ENCODE measurements at places on chromosomes 2 and 18. TPM values are rescaled to one million over a fixed set of nuclear protein-coding genes. Genes with fewer than 3 reads are reported as not detected.

DSEL gene
- 0.61 TPM for polyA plus RNA-seq

DNA sequence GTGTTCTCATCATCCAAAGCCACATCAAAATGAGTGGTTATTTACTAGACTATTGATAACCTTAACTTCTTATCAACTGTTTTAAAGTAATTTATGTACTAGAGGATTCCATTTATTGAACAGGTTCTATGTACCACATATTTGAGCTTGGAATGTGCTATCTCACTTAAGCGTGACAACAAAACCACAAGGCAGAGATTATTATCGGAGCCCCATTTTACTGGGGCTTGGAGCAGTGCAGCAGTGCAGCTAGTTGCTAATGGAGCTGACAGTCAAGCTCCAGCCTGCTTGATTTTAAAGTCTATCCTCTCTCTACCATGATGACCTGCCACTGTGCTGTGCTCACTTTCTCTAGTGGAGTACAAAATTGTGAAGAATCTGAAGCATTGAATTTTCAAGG, 24.6 kb downstream of the GCG start:
- no peak for DNase-seq

HPCAL1 gene
- 114 TPM for polyA plus RNA-seq

DNA sequence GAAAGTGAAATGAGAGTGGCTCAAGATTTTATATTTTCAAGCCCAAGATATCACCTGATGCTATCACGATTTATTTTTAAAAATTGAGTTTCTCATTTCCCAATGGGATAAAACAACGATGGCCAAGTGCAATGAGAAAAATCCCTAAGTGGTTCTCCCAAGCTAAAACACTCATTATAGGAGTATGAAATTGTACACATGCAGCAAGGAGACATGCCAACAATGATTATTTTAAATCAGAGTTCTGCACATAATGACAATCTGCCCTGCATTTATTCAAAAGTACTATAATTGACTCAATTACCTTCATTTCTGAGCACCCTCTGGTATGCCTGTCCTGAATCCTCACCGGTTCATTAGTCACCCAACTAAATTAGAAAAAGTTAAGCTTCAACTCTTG, 12.7 kb downstream of the CYTIP start:
- DNase-seq: no peak

LCT gene
- not detected for polyA plus RNA-seq

ALK gene
- polyA plus RNA-seq: not detected

DNA sequence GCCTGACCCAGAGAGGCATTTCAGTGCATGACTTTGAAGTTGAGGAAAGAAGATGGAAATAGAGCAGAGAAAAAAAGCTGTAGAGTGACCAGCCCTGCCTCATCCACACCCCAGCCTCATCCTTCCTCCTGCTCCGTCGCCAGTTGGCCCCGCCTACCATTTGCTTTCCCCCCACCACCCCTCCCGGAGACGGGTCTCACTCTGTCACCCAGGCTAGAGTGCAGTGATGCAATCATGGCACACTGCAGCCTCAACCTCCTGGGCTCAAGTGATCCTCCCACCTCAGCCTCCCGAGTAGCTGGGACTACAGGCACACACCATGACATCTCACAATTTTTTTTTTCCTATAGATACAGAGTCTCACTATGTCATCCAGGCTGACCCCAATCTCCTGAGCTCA, 200.8 kb downstream of the EPHA4 start:
- no peak for DNase-seq

ZNF804A gene
- polyA plus RNA-seq: 0.05 TPM

DNA sequence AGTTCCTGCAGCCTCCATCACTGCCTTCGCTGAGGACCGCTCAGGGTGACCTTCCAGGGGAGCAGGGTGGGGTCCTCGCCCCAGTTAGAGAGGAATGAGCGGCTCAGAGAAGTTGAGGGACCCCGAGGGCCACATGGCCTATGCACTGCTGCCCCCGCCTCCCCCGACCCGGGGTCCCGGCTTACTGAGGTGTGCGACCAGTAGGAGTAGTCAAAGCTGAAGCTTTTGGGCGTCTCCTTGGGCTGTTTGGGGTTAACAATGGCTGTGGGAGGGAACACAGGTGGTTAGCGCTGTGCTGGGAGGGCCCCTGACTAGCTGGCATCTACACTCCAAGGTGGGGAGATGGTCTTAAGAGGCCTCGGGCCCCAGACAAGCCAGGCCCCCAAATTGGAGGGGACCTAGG, 31.0 kb downstream of the KIF1A start:
- no peak for DNase-seq

- no peak for DNase-seq
These were observed 1.5 kb upstream of the BUB1 start for GRCh38 chr2:110679337-110679707.

DNA sequence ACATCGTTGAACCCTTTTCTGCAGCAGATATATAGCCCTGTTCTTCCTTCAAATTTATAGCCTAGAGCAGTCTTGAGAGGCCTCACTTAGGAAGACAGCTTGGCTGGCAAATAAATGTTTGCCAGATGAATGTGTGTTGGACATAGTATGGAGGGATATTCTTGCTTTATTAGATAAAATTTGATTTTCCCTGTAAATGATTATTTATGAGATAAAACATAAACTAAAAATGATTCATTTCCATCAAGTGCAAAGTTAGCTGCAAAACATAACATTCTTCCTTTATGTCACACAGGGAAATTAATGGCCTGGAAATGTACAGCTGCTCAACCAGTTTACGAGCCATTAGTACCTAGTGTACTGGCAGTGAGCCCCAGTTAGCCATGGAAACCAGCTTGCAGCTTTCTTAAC, 82.5 kb downstream of the LIMS1 start:
- DNase-seq: no peak

GRCh38 chr2:104812286-104812685, 41.6 kb upstream of the POU3F3 start:
- no peak for DNase-seq

KCNS3 gene
- not detected for polyA plus RNA-seq

RPL31 gene
- polyA plus RNA-seq: 6,581 TPM

- no peak for DNase-seq
These were observed 86.7 kb upstream of the MAP4K4 start for GRCh38 chr2:101610750-101611315.

DNA sequence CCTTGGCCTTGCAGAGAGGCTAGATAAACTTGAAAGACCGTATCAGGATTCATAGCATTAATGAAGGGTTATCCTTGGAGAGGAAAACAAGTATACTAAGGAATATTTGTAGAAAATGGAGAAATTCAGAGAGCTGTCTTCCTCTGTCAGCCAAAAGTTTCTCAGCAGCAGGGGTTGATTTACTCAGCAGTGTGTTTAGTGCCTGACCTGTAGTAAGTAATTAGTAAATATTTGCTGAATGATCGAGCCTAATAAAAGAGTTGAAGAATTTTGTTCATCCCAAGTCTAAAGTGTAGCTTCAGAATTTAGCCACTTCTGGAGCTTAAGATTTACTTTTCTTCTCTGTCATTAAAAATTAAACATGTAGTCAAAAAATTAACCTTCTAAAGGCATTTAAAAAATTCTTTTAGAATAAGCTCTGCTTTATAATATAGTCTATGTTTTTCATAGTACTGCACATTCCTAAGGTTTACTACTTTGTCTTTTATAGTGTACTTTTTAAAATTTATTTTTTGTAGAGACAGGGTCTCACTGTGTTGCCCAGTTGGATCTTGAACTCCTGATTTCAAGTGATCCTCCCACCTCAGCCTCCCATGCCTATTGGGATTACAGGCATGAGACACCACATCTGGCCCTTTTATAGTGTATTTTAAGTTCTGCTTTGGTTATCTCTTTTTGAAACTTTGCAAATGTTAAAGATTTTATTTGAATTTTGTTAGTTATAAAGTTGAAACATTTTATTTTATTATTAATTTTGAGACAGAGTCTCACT, 138.4 kb upstream of the MYO3B start:
- no peak for DNase-seq
